T-cell (primary cell): ENCODE measurements at places on chromosomes 6 and 20.

DNA sequence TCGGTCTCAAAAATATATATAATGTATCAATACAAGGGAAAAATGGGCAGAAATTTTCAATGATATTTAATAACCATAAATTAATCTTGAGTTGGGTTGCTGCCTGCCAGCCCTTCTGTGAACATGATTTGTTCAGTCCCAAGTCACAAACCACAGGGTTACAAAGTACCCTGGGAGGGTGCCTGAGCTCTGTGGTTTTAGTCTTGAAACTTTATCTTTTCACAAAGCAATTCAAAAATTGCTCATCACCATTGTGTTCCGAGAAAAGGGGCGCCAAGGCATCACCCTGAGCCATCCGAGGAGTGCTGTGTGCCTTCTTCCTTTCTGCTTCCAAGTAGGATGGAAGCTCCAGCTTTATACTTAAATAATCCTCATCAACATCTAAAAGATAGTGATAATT lies 141.6 kb upstream of the AKAP12 start:
- no peak overlapping the region for H3K27ac ChIP-seq
- no peaks in the 10 kb centered on the region for H3K27me3 ChIP-seq
- H3K36me3 ChIP-seq: no peaks in the 10 kb centered on the region
- no peak for DNase-seq

GRCh38 chr6:4322134-4322845 lies 186.9 kb upstream of the ECI2 start:
- no peaks in the 10 kb centered on the region for H3K4me1 ChIP-seq
- no peak for DNase-seq
- no peaks in the 10 kb centered on the region for H3K36me3 ChIP-seq
- no peak overlapping the region for H3K27ac ChIP-seq

DNA sequence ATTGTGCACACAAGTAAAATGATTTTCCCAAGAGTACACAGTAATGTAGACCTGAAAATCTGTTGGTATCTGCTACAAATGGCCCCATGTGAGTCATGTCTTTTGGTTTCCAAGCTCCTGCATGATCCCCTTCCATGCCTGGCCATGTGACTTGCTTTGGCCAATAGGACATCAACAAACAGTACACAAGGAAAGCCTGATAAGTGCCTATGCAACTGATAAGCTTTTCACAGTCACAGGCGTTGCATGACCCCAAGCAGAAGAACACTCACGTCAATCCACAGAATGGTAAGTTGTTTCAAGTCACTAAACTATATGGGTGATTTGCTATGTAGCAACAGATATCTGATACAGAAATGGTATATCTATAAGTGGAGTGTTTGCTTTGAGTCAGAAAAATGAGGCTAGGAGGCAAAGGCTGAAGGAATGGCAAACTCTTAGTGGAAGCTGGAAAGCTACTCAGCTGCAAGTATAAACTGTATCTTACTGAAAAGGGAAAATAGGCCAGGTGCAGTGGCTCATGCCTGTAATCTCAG lies 160.1 kb upstream of the BEND3 start:
- H3K36me3 ChIP-seq: peaks cover 7% of the 10 kb centered on the region
- H3K4me3 ChIP-seq: no peak overlapping the region
- H3K4me1 ChIP-seq: no peaks in the 10 kb centered on the region
- H3K27ac ChIP-seq: no peak overlapping the region
- no peak for DNase-seq
- H3K27me3 ChIP-seq: no peaks in the 10 kb centered on the region

DNA sequence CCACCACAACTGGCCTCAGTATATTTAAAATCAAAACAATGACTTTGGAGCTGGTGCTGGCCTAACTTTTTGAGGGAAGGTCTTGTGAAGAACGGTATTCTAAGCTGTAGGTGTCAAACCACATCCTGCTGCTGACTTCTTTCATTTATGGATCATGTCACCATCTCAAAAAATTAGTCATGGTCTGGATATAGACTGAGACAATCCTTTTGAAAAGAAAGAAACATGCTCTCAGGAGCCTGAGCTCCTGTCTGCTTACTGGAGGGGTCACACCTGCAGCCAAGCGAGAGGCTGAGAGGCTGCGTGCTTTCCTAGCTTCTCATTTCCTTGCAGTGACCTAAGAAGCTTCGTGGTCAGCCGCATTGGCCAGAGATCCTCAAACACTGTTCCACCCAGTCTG lies 55.2 kb downstream of the TIAM2 start:
- peak; percentile 3 for DNase-seq
- H3K4me1 ChIP-seq: peaks cover 13% of the 10 kb centered on the region
- peaks cover 3% of the 10 kb centered on the region for H3K27me3 ChIP-seq
- no peak overlapping the region for H3K4me3 ChIP-seq
- no peak overlapping the region for H3K27ac ChIP-seq

DNA sequence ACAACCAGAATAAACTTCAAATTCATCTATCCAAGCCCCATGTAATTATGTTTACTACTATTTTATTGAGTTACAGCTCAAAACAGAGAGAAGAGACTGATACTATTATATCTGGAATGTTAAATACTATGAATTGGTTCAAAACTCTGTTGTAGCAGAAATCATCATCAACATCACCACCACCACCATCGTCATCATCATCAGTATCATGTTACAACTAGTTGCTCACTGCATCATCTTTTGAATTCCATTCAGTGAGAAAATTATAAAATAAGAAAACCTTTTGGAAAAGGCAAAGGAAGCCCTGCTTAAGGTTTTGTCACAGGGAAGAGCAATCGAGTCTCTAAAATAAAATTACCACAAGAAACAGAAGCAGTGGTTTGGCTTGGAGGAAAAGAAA lies 36.2 kb upstream of the THEMIS start:
- no peak overlapping the region for H3K27ac ChIP-seq
- no peaks in the 10 kb centered on the region for H3K36me3 ChIP-seq
- no peaks in the 10 kb centered on the region for H3K27me3 ChIP-seq
- H3K4me1 ChIP-seq: peaks cover 19% of the 10 kb centered on the region
- DNase-seq: no peak
- no peak overlapping the region for H3K4me3 ChIP-seq

- H3K27me3 ChIP-seq: no peaks in the 10 kb centered on the region
- no peak for DNase-seq
- no peaks in the 10 kb centered on the region for H3K36me3 ChIP-seq
- H3K4me1 ChIP-seq: no peaks in the 10 kb centered on the region
- H3K27ac ChIP-seq: no peak overlapping the region
Observed at GRCh38 chr6:67535946-67536345, 1099.1 kb upstream of the ADGRB3 start.

DNA sequence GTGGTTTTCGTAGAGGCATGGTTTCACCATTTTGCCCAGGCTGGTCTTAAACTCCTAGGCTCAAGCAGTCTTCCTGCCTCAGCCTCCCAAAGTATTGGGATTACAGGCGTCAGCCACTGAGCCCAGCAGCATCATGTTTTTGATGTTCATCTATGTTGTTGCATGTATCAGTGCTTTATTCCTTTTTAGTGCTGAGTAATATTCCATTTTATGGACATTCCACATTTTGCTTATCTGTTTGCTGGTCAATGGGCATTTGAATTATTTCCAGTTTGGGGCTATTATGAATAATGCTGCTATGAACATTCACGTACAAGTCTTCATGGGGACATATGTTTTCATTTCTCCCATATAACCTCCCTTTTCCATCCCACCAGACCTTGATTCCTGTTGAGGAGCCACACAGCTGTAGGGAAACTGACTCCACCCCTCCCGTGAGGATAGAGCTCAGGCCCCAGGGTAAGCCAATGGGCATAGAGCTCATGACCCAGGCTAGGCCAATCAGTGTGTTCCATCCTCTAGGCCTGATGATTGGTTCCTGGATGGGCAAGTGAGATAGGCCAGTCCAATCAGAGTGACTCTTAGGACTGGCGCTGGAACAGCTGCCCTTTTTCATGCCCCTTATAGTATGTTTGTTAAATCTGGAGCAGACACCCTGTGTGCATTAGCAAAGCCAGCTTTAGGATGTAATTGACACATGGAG lies 49.5 kb downstream of the DLGAP4 start:
- no peak for DNase-seq
- H3K4me3 ChIP-seq: no peak overlapping the region
- H3K27me3 ChIP-seq: peaks cover 2% of the 10 kb centered on the region
- H3K36me3 ChIP-seq: no peaks in the 10 kb centered on the region
- H3K27ac ChIP-seq: no peak overlapping the region

- H3K27ac ChIP-seq: peak overlapping the region; percentile 83
- peaks cover 17% of the 10 kb centered on the region for H3K4me1 ChIP-seq
- DNase-seq: peak; percentile 18
- H3K36me3 ChIP-seq: no peaks in the 10 kb centered on the region
- H3K27me3 ChIP-seq: no peaks in the 10 kb centered on the region
Observed at GRCh38 chr20:4961746-4962145, 39.6 kb downstream of the SLC23A2 start.

GRCh38 chr6:105839266-105839665 lies 246.9 kb upstream of the PRDM1 start:
- no peaks in the 10 kb centered on the region for H3K36me3 ChIP-seq
- no peak overlapping the region for H3K4me3 ChIP-seq
- no peaks in the 10 kb centered on the region for H3K27me3 ChIP-seq
- H3K27ac ChIP-seq: no peak overlapping the region
- no peaks in the 10 kb centered on the region for H3K4me1 ChIP-seq

- H3K36me3 ChIP-seq: no peaks in the 10 kb centered on the region
- no peak overlapping the region for H3K27ac ChIP-seq
- DNase-seq: no peak
- no peaks in the 10 kb centered on the region for H3K27me3 ChIP-seq
- H3K4me3 ChIP-seq: no peak overlapping the region
Observed at GRCh38 chr6:139625998-139626975, 251.8 kb upstream of the CITED2 start.

DNA sequence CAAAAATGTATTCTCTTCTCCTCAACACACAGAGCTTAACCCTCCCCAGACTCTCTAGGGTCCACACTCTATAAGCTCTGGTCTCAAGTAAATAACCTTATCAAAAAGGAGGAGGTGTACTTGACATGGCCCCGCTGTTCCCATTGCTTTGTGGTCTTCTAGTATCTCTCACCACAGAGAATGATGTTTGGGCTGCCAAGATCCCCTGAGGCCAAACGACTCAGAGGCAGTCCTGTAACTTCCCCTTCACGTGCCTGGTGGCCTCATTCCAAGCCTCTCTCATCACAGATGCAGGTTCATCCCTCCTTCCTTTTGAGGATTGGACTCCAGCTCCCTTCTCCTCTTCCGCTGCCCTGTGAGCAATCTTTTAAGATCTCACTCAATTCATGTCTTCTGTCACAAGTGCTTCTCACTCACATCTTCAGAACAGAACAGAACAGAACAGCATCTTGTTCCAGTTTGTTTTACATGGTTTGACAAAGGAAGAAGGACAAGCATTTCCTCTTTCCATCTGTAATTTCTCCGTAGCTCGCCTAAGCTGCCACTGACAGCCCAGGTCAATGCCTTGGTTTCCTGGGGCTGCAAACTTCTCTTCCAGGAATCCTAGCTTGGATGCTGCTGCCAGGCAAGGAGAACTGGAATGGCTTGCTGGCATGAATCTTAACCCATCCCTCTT lies 541.5 kb downstream of the CD83 start:
- no peak overlapping the region for H3K27ac ChIP-seq
- H3K36me3 ChIP-seq: no peaks in the 10 kb centered on the region
- DNase-seq: no peak

DNA sequence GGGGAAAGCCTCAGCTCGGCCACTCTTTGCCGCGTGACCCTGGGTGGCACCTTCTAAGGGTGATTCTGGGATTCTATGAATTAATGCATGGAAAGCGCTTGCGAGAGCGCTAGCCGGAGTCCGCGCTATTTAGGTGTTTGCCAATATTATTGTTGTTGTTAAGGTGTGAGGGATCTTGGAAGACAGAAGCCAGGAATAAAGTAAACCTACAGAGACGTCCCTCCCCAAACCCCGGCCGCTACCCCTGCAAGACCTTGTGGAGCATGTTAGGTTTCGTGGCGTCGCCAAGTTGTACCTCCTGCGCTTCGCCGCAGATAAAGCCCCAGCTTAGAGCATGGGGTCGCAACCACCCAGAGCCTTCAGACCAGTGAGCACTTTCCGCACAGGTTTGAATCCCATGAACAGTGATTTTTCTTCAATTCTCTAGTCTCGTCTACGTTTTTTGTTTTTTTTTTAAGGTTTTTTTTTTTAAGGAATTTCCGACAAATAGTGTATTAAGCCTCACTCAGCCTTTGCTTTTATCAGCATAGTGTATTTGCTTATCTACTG lies 16.9 kb upstream of the ZSCAN9 start:
- peaks cover 26% of the 10 kb centered on the region for H3K4me1 ChIP-seq
- no peaks in the 10 kb centered on the region for H3K36me3 ChIP-seq
- no peak overlapping the region for H3K27ac ChIP-seq
- no peak overlapping the region for H3K4me3 ChIP-seq
- DNase-seq: no peak

GRCh38 chr20:19920381-19921138 lies 96.6 kb upstream of the NAA20 start:
- H3K4me1 ChIP-seq: no peaks in the 10 kb centered on the region
- DNase-seq: no peak
- H3K4me3 ChIP-seq: no peak overlapping the region
- no peaks in the 10 kb centered on the region for H3K36me3 ChIP-seq
- H3K27me3 ChIP-seq: peaks cover 3% of the 10 kb centered on the region

DNA sequence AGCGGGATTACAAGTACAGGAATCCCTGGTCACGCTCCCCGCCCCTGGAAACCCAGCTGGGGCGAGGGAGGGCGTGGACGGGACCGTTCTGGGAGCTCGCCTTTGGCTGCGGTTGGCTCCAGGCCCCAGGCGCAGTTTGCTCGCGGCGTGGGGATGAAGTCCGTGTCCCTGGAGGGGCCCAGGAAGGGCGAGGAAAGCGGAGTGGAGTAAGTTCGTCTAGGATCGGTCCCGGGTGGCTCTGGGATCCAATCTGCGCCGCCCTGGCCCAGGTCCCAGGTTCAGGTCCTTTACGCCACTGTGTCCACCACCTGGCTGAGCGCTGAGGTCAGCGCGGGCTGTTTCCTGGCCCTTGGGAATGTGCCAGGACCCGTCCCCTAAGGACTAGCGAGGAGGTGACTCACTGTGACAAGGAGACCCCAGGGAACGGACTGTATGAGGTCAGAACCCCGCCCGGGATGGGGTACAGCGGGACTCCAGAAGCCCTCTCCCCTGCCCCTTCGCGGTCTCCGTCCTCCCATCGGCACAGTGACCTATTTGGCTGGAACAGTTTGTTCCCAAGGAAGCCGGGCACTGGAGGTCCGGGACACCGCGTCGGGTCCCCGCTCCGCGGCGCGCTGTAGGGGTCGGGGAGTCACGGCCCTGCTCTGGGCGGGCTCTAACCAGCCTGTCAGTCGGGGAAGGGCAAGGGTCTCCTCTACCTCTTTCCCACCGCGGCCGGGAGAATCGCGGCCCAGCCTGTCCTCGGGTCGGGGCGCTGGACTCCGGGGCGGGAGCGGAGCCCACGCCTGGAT lies 724 bp downstream of the CDKN1A start:
- DNase-seq: no peak
- H3K4me3 ChIP-seq: peak overlapping the region; percentile 74
- peaks cover 14% of the 10 kb centered on the region for H3K4me1 ChIP-seq

DNA sequence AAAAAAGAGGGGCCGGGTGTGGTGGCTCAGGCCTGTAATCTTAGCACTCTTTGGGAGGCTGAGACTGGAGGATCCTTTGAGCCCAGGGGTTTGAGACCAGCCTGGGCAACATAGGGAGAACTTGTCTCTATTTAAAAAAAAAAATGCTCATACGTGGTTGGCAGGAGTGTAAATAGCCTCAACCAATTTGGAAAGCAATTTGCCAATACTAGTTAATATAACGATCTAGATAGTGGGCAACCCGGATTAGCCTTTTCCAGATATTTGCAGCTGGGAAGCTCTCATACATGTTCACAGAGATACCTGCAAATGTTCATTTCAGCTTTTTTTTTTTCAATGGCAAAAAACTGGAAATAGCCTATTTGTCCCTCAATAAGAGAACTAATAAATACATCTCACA lies 39.0 kb upstream of the SLC23A2 start:
- no peak for DNase-seq
- H3K27ac ChIP-seq: no peak overlapping the region
- H3K4me3 ChIP-seq: no peak overlapping the region
- no peaks in the 10 kb centered on the region for H3K36me3 ChIP-seq
- peaks cover 18% of the 10 kb centered on the region for H3K4me1 ChIP-seq
